ENCODE measurements at places on chromosomes 12 and 14. TPM values are rescaled to one million over a fixed set of nuclear protein-coding genes. Genes with fewer than 3 reads are reported as not detected.

- no peak for DNase-seq
Measured at GRCh38 chr14:63713058-63713457, 14.8 kb downstream of the SGPP1 start.

DNA sequence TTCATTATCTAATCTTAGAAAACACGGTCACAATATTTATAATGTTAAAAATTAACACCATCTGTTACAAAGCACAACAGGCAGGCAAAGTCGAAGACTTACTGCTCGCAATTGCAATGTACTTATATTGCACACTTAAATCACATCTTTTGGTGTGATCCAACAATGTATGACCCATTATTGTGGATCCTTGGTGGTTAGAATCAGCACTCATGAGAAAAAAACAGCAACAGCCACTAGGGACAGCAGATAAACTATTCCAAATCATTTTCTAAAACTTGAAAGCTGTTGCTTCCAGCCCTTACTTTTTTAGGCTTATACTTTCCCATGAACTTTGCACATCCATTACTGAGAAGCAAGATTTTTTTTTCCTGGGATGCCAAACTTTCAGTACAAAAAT lies 20.4 kb downstream of the COX16 start:
- no peak for DNase-seq

DNA sequence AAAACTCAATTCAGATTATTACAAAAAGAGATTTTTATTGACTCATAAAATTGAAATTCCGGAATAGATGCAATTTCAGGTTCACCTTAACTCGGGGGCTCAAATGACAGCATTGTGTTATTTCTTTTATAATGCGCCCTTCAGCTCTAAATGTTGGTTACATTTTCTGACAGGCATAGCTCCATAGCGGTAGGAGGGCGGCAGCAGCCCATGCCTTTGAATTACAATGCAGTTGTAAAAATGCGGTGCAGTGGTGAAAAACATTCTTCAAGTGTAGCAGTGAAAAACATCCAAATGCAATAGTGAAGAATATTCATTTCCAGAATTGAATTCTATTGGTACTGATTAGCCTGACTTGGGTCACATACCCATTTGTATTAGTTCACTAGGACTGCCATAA lies 215.3 kb upstream of the PKP2 start:
- no peak for DNase-seq

DNA sequence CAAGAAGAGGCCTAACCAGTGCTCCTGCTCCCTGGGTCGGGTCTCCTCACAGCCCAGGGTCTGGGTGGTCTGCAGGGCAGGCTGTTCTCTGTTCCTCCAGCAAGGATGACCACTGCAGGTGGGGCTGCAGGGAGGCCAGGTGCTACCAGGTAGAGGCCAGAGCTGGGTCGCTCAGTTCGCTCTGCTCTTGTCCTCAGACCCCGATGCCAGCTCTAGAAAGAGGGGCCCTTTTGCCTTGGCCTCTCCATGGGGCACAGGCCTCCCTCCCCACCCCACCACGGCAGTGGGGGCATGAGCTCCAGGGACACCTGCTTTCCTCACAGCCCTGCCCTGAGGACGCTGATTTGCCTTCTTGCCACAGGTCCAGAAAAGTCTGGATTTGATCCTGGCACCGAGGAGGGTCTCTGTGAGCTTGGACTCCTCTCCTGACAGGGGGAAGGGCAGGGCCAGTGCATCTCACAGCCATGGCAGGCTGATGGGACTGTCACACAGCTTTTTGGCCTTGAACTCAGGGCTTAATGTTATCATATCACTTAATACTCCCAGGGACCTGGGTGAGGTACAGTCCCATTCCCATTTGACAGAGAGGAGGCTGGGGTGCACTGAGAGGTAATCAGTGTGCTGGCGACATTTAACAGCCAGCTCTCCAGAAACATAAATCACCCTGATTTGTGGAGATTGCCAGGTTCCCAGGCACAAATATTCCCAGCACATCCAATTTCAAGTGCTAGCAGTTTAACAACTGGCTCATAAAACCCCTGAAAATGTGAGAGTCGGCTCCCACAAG lies 273.0 kb upstream of the SFSWAP start:
- no peak for DNase-seq

DNA sequence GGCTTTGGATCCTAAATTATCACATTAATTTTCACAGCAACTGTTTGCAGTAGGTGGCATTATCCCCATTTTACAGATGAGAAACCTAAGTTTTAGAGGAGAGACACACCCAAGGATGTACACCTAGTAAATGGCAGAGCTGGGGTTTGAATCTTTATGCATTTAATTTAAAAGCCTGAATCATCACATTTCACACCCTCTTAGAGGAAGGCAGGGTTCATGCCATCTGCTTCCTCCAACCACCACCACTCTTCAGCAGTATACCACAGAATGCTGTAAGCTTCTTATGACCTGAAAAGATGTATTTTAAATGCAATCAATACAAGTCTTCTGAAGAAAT lies 90.3 kb downstream of the CRADD start:
- DNase-seq: no peak

- no peak for DNase-seq
Measured at GRCh38 chr14:20732979-20733635, 12.6 kb upstream of the EDDM3A start.

DNA sequence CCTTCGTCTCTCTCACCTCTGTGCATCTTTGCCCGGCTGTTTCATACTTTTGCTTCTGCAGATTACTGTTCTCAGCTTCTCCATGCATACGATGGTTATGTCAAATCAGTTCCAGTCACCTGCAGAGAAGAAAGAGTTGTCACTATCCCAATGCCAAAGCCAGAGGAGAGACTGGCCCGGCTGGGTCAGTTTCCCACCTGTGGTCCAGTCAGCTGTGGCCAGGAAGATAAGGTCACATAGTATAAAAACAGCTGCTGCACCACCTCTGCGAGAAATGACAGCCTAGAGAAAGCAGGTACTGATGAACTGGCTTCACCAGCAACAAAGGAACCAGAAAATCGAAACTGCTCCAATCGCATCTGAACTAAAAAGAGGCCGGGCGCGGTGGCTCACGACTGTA lies 6.4 kb upstream of the P2RX4 start:
- DNase-seq: no peak

GRCh38 chr12:98483621-98484503 lies 31.5 kb upstream of the TMPO start:
- DNase-seq: no peak

- no peak for DNase-seq
Measured at GRCh38 chr12:10184261-10184843, 5.5 kb downstream of the TMEM52B start.

- DNase-seq: no peak
Measured at GRCh38 chr12:98373025-98373554, 142.3 kb upstream of the TMPO start.

DNA sequence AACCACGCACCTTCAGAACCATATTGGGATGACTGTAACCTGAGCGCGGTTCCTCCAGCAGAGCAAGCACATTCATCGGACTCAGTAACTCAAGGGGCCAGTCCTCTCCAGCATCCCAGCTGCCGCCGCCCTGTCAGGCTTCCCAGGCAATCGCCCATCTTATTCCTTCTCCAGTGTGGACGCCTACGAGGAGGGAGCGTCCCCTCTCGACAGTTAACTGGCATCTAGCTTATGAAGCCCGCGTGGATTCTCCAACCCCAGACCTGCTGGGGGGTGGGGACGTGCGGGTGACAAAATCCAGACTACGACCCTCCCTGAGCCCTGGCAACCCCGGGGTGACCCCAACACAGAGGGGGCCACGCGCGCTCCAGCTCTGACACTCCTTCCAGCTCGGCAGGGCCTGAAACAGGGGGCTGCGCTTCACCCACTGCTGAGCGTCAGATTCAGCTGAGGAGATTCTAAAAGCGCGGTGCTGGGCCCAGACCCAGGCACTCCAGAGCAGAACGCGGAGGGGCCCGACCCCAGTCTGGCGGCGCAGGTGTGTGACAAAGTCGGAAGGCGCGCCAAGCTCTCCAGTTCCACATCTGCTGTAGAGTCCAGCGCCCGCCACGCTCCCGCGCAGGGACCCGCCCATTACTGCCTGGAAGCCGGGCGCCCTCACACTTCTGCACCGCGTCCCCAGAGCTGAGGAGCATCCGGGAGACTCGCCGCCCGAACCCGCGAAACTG lies 43.9 kb upstream of the ESR2 start:
- DNase-seq: peak; percentile 19

GRCh38 chr14:24699052-24699451 lies 65.1 kb upstream of the GZMB start:
- DNase-seq: no peak

GRCh38 chr12:13602172-13602571 lies 379.2 kb downstream of the GRIN2B start:
- DNase-seq: no peak

FRS2 gene
- total RNA-seq: 63.9 TPM

GUCY2C gene
- total RNA-seq: not detected

SLC41A2 gene
- total RNA-seq: 26.1 TPM

CLEC4C gene
- not detected for total RNA-seq

NID2 gene
- 61.4 TPM for total RNA-seq

IL23A gene
- not detected for total RNA-seq
